Spinal cord (tissue), 10 donors: ENCODE measurements at places on chromosomes 13 and 19.

DNA sequence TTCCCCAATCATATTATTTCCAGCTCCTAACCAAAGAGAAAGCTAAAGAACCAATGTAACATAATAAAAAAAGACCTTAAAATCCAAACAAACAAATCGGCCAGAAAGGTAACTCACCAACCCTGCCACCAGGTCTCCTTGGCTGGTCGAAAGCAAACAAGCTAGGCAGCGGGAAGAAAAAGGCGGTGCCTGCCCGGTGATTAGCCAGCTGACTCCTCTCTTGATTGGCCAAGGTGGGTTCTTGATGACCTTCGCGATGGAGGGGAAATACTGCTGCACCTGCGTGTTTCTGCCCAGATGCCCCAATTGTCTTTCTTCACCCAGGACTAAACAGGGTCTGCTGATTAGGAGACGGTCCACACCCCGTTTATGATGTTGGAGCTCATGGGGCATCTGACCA is at the start of gene NLRP11:
TSS of gene NLRP11 (minus strand) at position 154 of the 400 bp plus-strand sequence. CDS start 13,825 bp downstream, outside the sequence.
- no peak within 1 kb of the TSS for H3K27ac ChIP-seq
- H3K27me3 ChIP-seq: no peaks in the 10 kb centered on the region

GRCh38 chr19:45498411-45499195 is at the start of gene PPM1N:
Gene PPM1N (plus strand): TSS chr19:45498443. CDS start chr19:45498473, 30 bp downstream.
- H3K27me3 ChIP-seq: peaks cover 38% of the 10 kb centered on the region
- peaks cover 10% of the 10 kb centered on the region for H3K36me3 ChIP-seq
- H3K4me1 ChIP-seq: peaks cover 33% of the 10 kb centered on the region
- DNase-seq: no peak

DNA sequence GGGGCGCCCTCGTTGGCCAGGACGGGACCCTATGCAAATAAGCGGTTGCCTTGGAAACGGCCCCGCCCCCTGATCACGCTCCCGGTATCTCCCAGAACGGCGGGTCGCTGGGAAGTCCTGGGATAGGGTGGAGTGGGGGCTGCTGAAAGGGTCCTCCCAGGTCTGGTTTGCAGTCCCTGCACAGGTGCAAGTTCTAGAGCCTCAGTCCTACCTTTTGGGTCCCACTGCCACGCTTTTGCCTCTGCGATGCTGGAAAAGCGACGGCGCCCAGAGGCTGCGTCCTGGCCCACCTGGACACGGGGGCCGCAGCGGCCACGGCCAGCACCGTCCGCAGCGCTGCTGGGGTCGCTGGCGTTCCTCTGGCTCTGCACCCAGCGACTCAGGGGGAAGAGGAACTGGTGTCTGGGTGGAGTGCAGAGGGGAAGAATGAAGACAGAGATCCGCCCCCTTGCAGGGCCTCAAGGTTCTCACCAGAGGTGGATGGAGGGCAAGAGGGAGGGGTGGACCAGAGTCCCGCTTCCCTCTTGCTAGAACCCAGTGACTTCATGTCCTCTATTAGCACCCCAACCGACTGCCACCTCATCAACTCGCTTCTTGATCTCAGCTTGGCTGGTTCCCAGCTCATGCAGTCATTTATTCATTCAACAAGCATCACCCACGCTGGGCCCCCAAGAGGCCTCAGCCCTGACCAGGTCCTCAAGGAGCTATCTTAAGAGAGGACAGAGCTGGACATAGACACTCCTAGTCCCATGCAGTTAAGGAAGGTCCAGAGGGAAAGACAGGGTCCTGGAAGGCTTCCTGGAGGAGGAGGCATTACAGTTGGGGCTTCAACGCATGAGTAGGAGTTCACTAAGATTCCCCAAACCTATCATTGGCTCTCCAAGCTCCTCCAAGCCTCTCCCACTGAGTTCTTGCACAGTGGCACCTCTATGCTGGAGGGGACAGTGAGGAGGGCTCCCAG is at the start of gene LRRC25:
TSS of gene LRRC25 (minus strand) at position 381 of the 961 bp plus-strand sequence. CDS start 659 bp downstream, outside the sequence.
- peaks cover 2% of the 10 kb centered on the region for H3K27me3 ChIP-seq
- H3K27ac ChIP-seq: no peak within 1 kb of the TSS
- no peak within 1 kb of the TSS for H3K4me3 ChIP-seq
- H3K4me1 ChIP-seq: peaks cover 8% of the 10 kb centered on the region
- no peaks in the 10 kb centered on the region for H3K36me3 ChIP-seq

DNA sequence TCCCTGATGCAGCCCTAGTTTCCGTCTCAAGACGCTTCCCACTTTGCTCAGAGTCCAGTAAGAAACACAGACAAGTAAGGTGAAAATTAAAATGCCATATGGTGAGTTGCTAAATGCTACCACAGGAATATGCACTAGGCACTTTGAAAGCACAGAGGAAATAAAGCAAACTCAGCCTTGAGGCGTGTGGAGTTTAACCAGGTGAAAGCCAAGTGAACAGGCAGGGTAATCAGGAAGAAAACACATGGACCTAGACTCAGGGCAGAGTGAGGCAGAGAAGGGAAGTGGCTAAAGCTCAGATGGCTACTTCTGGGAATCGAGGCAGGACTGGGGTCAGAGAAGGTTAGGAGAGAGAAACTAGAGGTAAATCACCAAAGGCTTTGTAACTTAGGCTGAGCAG is 5.4 kb upstream of the UBL3 start:
- DNase-seq: no peak
- H3K27ac ChIP-seq: no peak overlapping the region

DNA sequence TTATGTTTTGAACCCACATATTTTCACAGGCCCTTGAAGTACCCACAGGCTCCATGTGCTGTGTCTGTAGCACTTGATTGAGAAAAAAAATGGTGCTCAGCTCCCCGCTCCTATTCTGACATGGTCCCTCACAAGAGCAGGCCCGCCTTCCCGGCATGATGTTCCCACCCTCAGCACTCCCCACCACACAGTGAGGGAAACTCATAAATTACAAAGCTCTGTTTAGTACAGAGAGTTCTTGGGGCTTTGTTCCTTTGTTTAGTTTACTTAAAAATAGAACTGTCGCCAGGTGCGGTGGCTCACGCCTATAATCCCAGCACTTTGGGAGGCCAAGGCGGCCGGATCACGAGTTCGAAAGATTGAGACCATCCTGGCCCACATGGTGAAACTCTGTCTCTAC is 25.9 kb upstream of the ABCC4 start:
- no peaks in the 10 kb centered on the region for H3K36me3 ChIP-seq
- DNase-seq: no peak
- no peaks in the 10 kb centered on the region for H3K27me3 ChIP-seq
- H3K4me3 ChIP-seq: no peak overlapping the region
- no peak overlapping the region for H3K27ac ChIP-seq
- H3K4me1 ChIP-seq: no peaks in the 10 kb centered on the region

- H3K27ac ChIP-seq: peak overlapping the region; percentile 78
- H3K4me1 ChIP-seq: peaks cover 26% of the 10 kb centered on the region
- H3K4me3 ChIP-seq: peak overlapping the region; percentile 5
- no peaks in the 10 kb centered on the region for H3K27me3 ChIP-seq
Measured at GRCh38 chr19:5308451-5309437, 31.9 kb downstream of the PTPRS start.

- no peak overlapping the region for H3K27ac ChIP-seq
- no peaks in the 10 kb centered on the region for H3K27me3 ChIP-seq
- H3K36me3 ChIP-seq: no peaks in the 10 kb centered on the region
Measured at GRCh38 chr19:30053558-30053957, 111.5 kb downstream of the URI1 start.

GRCh38 chr13:44231786-44232516 is 141.7 kb upstream of the SERP2 start:
- no peaks in the 10 kb centered on the region for H3K36me3 ChIP-seq
- DNase-seq: no peak
- H3K27ac ChIP-seq: no peak overlapping the region
- no peak overlapping the region for H3K4me3 ChIP-seq
- H3K27me3 ChIP-seq: no peaks in the 10 kb centered on the region

- no peak overlapping the region for H3K27ac ChIP-seq
- no peak for DNase-seq
- no peaks in the 10 kb centered on the region for H3K4me1 ChIP-seq
- no peaks in the 10 kb centered on the region for H3K27me3 ChIP-seq
- H3K4me3 ChIP-seq: no peak overlapping the region
- no peaks in the 10 kb centered on the region for H3K36me3 ChIP-seq
Measured at GRCh38 chr13:34862311-34862710, 79.8 kb upstream of the NBEA start.

DNA sequence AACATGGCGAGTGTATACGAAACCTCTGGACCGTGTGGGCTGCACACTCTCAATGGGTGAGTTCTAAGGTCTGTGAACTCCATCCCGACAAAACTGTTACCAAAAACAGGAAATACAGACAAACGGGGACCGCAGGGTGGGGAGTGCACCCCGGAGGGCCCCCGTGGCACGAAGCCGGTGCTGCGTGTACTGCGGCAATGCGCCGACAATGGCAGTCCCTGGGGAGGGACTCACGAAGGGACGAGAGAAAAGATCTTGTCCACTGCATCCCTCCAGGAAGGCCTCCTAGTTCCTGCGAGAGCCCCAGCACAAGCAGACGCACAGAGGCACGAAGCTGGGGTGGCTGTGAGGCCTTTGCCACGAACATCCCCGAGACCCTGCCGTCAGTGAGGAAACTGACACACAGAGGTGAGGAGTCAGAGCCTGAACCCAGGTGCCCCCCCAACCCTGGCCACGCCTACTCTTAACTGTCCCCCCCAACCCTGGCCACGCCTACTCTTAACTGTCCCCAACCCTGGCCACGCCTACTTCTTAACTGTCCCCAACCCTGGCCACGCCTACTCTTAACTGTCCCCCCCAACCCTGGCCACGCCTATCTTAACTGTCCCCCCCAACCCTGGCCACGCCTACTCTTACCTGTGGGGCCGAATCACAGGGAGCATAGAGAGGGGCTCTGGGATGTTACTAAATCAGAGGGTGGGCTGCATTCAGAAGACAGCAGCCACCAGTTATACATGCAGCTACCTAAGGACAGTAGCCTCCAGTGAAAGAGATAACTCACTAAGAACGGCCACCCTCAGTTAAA is 4.2 kb downstream of the MED16 start:
- peaks cover 23% of the 10 kb centered on the region for H3K4me1 ChIP-seq
- H3K27ac ChIP-seq: no peak overlapping the region
- DNase-seq: no peak
- H3K4me3 ChIP-seq: no peak overlapping the region
- H3K27me3 ChIP-seq: no peaks in the 10 kb centered on the region

- H3K27ac ChIP-seq: no peak overlapping the region
- no peak overlapping the region for H3K4me3 ChIP-seq
- DNase-seq: no peak
- peaks cover 4% of the 10 kb centered on the region for H3K36me3 ChIP-seq
- no peaks in the 10 kb centered on the region for H3K4me1 ChIP-seq
Measured at GRCh38 chr13:72745260-72745659, 17.5 kb downstream of the BORA start.
